ENCODE measurements at places on chromosomes 3 and 15.

DNA sequence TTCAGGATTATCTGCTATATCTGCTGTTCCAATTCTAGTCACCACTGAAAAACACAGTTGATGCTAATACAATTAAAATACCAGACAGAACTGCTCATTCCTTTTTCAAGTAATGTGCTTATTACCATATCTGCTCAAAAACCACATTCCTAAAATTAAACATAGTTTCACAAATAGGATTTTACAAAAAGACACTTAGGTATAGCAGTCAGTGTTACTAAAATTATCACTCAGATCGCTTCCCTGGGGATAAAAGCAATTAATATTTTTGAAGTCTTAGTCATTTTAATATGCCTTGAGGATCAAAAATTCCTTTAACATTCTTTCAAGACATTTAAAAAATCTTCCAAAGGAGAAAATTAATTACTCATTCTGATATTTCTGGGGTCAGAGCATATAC is 71.5 kb downstream of the RAD18 start:
- no peak for DNase-seq
- H3K36me3 ChIP-seq = no peaks in the 10 kb centered on the region
- H3K4me1 ChIP-seq = no peaks in the 10 kb centered on the region
- H3K4me3 ChIP-seq = no peak overlapping the region
- H3K27me3 ChIP-seq = no peaks in the 10 kb centered on the region

- H3K36me3 ChIP-seq = no peaks in the 10 kb centered on the region
- H3K4me3 ChIP-seq = no peak overlapping the region
- no peak for DNase-seq
- H3K27me3 ChIP-seq = no peaks in the 10 kb centered on the region
- H3K4me1 ChIP-seq = no peaks in the 10 kb centered on the region
- no peak overlapping the region for H3K27ac ChIP-seq
These were observed 89.5 kb upstream of the MANF start for GRCh38 chr3:51295625-51296024.

DNA sequence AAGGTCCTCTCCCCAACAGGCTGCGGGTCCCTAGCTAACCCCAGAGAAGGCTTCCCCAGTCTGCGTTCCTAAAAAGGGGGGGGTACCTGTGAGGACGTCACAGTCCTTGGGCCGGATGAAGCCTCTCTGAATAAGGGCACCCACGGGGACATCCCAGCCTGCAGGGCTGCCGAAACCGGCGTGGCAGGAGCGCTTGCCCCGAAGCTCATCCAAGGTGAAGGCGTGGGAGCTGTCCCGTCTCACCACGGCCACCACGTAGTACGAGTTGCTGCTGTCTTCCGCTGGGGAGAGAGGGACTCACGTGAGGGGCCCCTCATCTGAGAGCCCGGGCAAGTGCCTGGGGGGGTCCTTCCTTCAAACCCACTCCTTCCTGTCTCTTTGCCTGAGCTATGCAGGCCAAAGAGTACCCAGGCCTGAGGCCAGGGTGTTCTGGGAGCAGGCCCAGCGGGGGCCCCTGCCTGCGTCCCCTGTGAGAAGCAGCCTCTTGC is 20.0 kb downstream of the MELTF start:
- H3K27me3 ChIP-seq = no peaks in the 10 kb centered on the region
- no peaks in the 10 kb centered on the region for H3K4me1 ChIP-seq
- peak; percentile 60 for DNase-seq

DNA sequence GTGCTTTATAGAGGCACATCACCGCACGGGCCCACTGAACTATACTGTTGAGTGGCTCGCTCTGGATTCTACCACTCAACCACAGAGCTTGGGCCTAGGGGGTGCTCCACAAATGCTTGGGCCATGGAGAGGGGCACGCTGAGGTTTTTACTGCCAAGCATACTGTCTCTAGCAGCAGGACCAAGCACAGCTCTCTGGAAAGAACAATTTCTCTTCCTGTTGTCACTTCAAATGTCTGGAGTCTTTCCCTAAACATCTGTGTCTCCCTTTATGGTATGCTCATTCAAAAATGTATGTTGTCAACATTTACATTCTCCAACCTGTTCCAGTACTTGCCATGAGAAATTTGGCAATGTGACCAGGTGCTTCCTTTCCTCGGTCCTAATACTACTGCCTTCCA is 114.7 kb upstream of the TPM1 start:
- H3K27me3 ChIP-seq = no peaks in the 10 kb centered on the region
- no peak overlapping the region for H3K4me3 ChIP-seq
- no peak for DNase-seq
- H3K36me3 ChIP-seq = no peaks in the 10 kb centered on the region
- H3K27ac ChIP-seq = no peak overlapping the region

All from upper lobe of left lung (tissue), 6 donors.